ENCODE measurements at places on chromosomes 2 and 18.

DNA sequence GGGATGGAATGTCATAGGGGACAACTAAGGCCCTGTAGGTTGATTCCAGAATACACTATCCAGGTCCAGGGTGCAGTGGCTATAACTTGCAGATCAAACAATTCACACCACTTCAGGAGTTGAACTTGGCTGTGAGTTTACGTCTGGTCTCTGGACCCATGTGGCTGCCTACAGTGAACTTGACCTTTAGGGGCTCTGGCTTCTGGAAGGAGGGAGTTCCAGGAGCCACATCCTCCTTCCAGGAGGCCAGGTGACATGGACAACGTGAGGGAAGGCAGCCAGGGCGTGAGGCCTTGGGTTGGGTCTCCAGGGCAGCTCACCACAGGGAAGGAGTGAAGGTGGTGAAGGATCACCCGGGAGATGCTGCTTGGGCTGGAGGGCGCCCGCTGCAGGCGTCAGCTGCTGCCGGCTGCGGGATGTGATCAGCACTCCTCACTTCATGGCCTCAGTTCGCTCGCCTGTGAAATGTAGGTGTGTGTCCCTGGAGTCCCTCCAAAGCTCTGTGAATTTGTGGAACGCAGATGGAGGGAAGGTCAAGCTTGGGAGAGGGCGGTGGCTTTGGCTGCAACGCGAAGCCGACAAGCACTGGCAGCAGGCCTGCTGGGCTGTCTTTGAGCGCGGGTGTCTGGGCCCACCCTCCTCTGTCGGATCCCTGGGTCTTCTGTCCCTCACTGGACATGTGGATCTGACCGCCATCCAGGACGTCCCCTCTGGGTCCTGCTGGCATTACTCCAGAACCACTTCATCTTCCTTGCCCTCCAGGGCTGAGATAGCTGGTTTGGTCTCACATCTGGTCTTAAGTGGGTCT, 146.5 kb downstream of the GLI2 start:
- no peak for DNase-seq

GRCh38 chr2:66572391-66572790, 137.5 kb downstream of the MEIS1 start:
- no peak for DNase-seq

DNA sequence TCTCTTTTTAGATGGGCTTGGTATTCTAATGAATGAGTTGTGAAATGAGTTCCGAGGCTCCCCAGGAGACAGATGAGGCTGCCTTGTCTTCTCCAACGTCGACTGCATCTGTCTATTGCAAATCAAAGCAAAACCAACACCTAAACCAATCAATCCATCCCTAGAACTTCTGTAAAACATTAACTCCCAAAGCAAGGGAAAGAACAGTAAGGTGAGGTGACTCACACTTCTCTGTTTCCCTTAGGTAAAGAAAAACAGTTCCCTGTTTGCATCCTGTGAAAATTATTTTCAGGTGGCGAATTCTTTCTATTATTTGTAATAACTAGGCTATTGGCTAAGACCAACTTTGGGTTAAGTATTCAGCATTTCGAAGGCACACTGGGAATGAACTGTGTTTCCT, 249.4 kb downstream of the EPHA4 start:
- DNase-seq, result no peak

DNA sequence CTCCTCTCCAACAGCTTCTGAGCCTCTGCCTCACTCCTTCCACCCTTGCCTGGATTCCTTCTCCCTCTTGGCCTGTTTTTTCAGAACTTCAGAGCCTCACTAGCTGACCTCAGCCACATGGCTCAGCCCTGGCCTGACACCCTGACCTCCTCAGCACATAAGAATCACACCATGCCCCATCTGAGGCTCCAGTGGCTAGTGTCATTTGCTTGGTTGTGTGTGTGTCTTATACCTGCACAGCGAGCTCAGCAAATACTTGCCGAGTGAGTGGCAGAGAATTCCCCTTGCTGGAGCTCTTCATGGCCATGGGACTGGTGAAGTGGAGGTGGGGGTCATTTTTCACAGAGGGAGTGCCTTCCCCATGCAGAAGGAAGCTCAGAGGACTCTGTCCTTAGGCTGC, 70.2 kb downstream of the CELF4 start:
- DNase-seq, result no peak

GRCh38 chr2:36625304-36625703, 27.3 kb upstream of the FEZ2 start:
- no peak for DNase-seq

DNA sequence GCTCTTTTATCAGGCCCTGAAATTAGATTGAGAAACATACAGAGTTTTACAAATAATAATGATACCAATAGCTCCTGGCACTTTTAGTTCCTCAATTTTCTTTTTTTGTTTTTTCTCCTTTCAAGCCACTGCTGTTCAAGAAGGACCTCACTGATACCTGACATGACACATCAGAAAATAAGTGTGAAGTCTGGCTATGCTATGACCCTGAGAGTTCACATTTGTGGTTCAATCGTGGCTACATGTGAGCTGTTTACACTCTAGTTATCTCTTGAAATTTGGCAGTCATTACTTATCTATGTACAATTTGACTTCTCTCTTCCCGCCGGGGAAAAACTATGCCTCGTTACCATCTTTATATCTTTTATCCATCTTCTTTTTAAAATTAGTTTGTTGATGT, 686.5 kb downstream of the EPHA4 start:
- no peak for DNase-seq
